ENCODE measurements at places on chromosomes 3 and 15.

GRCh38 chr3:8741581-8742261 is 8.1 kb downstream of the CAV3 start:
- DNase-seq: no peak

- no peak for DNase-seq
Observed at GRCh38 chr15:74815121-74815934, 2.7 kb downstream of the LMAN1L start.

- no peak for DNase-seq
Observed at GRCh38 chr3:66010739-66011655, 27.7 kb downstream of the MAGI1 start.

GRCh38 chr3:172142051-172142863 is 102.9 kb downstream of the FNDC3B start:
- no peak for DNase-seq

DNA sequence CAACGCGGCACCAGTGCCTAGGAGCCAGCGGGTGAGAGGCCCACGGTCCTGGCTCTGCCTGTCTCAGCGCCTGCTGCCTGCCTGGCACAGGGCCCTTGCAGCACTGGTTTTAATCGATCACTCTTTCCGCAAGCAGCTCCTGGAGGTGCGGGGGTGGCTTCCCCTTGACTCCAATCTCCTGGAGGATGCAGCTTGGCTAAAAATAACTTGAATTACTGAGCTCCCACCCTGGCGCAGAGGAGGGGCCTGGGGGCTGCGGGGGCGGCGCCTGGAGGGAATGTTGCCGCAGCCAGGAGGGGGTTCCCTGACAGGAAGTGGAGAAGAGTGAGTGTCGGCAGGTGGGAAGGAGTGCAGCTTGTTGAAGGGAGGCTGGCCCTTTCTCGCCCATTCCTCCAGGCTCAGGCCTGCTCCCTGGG is 9.9 kb upstream of the RPL29 start:
- no peak for DNase-seq

- DNase-seq: no peak
Observed at GRCh38 chr3:102483556-102483955, 48.7 kb downstream of the ZPLD1 start.

DNA sequence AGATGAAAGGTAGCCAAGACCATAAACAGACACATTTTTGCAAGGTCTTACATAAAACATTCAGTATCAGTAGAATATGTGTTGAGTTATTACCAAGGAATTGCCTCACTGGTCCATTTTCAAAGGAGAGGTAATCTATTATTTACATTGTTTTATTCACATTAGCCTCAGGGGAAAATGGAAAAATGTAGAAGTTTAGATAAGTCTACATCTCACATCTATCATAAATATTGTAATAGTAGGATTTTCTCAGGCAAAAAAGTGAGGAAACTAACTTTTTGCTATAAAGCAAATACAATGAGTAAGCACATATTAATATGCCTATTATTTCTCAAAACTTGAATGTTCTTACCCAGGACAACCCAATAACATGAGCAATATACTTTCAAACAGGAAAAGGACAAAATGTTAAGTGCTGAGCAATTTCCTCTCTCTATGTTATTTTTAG is 184.6 kb upstream of the AGTR1 start:
- no peak for DNase-seq

DNA sequence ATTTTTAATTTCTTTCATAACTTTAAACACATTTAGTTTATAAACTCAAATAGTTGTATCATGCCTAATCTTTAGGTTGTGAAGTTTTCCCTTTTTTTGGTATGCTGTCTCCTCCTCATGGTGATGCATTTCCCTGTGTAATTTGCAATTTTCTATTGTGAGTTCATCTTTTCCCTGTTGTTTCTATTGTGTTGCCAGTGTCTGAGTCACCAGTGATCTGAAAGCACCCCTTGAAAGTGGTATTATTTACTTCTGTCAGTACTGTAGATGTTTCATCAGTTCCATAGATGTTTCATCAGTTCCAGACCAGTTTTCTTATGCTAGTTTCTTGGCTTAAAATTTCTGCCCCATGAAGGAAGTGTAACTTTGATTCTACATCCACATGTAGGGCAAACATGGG is 80.6 kb downstream of the OXSM start:
- DNase-seq: no peak

- no peak for DNase-seq
Observed at GRCh38 chr3:113212150-113212843, 940 bp downstream of the BOC start.

DNA sequence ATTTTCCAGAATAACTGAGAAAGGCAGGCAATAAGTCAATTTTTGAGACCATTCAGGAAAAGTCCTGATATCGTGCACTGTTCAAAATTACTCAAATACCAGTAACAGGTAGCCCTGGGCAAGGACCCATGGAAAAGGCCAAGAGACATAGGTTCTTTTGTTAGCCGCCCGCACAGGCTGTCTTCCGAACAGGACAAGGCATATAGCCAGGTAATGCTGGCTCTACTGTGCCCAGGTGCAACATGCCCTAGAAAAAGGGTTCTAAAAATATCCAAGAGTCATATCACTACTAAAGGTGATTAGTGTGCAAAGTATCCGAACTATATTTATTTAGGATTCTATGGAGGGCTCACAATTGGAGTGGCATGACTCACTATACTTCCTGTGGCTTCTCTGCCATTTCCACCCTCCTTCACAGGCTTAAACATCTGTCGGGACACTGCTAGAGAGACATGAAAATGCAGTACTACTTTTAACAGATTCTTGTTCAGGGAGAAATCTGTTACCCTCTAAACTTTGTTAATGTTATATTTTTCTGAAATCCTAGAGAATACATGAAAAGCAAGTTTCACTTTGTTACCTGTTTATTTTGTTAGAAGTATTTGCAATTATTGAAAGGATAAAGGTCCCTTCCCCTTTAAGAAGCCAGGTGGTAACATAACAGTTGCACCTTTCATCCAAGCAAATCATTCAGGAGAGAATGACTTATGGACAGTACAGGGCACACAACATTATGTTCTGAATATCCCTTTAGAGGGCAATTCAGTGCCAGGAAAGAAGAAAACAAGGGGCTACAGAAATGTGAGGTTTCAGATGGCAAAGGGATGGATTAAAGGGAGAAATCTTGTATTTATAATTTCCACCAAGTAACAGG is 293.3 kb upstream of the THBS1 start:
- DNase-seq: no peak

DNA sequence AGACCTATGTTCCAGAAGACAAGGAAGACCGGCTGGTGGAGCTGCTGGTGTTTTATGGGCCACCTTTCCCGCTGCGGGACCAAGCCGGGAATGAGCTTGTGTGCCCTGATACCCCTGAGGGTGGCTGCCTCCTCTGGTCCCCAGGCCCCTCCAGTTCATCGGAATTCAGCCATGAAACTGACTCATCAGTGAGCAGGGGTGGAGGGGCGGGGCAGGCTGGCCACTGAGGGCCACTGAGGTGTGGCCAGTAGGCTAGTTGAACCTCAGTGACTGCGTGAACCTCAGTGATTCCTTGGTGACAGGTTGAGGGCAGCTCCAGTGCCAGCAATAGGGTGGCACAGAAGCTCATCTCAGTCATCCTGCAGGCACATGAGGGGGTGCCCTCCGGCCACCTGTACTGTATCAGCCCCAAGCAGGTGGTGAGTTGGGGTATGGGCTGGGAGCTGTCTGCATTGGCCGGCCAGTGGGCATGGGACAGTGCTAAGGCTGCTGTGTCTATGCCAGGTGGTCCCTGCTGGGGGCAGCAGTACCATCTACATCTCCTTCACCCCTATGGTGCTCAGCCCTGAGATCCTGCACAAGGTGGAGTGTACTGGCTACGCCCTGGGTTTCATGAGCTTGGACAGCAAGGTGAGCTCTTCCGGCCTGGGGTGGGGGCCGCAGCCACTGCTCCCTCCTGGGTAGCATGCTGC is 20.3 kb downstream of the ACAA1 start:
- DNase-seq: no peak

DNA sequence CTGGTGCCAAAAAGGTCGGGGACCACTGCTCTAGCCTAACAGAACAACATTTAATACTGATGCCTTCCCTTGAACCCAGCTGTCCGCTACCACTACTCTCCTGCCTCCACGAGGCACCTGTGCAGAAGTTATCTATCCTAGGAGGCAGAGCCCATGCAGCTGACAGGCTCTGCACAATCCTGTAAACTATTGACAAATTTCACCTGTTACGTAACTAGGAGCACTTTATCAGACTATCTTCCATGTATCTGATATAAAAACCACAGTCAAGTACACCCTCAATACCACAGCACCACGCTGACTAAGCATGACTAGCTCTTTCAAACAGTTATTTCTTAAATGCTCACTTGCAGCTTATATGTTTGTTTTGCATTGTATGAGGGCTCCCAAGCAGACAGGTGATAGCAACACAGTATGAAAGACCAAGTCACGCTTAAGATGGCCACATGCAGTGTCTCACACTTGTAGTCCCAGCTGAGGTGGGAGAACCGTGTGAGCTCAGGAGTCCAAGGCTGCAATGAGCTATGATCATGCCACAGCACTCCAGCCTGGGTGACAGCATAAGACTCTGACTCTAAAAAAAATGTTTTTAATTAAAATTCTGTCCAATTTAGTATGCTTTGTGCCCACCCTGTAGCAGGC is 4.5 kb upstream of the IL17RC start:
- no peak for DNase-seq

DNA sequence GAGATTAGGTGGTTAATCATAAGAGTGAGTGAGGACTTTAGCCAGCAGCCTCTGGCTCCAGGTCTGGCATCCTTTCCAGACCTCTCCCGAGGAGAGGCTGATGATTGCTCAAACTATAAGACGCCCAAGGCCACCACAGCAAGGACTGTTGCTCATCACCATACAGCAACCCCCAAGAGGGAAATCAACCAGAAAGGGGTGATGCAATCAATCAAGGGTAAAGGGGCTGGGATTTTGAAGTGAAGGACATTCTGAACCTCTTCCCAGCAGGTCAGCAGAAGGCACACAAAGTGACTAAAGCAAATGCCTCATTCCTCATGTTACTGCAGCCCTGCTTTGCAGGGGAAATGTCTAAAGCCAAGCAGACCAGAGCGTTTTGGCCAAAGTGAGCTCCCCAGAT is 247.3 kb upstream of the IGF1R start:
- DNase-seq: no peak

- DNase-seq: no peak
Observed at GRCh38 chr15:66716656-66717020, 14.6 kb downstream of the SMAD6 start.

DNA sequence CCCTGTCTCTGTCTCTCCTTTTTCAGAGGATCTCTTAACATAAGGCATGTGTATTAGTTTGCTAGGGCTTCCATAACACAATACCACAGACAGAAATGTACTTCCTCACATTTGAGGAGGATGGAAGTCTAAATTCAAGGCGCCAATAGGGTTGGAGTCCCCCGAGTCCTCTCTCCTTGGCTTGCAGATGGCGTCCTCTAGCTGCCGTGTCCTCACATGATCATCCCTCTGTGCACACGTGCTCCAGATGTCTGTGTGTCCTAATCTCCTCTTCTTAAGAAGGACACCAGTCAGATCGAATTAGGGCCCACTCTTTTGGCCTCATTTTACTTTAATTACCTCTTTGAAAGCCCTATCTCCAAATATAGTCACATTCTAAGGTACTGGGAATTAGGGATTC is 23.0 kb upstream of the BFSP2 start:
- DNase-seq: no peak

GRCh38 chr15:79948761-79949160 is 22.2 kb downstream of the BCL2A1 start:
- no peak for DNase-seq

- DNase-seq: no peak
Observed at GRCh38 chr3:33883951-33884561, 85.6 kb downstream of the PDCD6IP start.

GRCh38 chr3:74978684-74979083 is 364.2 kb upstream of the CNTN3 start:
- no peak for DNase-seq

All from stimulated activated CD4-positive, alpha-beta T cell treated with anti-CD3 and anti-CD28 coated beads, Interleukin-4, amount 100 ng/mL, for 1 hour (primary cell).